ENCODE measurements at places on chromosomes 16 and 17.

- no peak for DNase-seq
These were observed 46.2 kb downstream of the CYB561 start for GRCh38 chr17:63399856-63400255.

DNA sequence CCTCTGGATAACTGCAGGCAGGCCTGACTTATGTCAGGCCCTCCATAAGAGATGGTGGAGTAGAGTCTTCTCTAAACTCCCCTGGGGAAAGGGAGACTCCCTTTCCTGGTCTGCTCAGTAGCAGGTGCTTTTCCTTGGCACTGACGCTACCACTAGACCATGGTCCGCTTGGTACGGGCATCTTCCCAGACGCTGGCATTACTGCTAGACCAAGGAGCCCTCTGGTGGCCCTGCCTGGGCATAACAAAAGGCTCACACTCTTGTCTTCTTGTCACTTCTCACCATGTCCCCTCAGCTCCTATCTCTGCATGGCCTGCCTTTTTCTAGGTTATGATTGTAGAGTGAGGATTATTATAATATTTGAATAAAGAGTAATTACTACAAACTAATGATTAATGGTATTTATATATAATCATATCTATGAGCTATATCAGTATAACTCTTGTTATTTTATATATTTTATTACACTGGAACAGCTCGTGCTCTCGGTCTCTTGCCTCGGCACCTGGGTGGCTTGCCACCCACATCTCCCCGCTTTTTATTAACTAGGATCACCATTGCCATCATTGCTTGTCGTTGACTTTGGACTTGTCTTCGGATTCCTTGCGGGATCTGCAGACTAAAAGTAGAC is 59.8 kb upstream of the ARL4D start:
- no peak for DNase-seq

DNA sequence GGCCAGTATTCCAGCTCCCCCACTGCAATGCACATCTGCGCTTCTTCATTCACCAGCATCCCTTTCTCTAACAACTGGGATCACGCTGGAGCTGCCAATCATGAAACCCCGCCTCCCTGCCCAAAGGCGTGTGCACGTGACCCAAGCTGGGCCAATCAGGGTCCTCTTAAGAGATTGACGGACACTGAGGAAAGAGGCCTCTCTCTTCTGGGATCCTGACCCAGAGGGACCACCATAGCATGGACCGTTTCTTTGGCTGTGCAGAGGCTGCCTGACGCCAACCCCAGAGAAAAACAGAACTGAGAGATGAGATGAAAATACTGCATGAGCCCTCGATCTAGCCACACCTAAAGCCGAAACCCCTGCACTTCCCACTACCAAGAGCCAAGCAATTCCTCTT is 32.0 kb downstream of the COTL1 start:
- DNase-seq, result peak; percentile 46

- DNase-seq, result no peak
These were observed 55.8 kb downstream of the BPTF start for GRCh38 chr17:67881083-67881482.

- DNase-seq, result peak; percentile 82
These were observed 9.0 kb downstream of the CBFA2T3 start for GRCh38 chr16:88967830-88968588.

DNA sequence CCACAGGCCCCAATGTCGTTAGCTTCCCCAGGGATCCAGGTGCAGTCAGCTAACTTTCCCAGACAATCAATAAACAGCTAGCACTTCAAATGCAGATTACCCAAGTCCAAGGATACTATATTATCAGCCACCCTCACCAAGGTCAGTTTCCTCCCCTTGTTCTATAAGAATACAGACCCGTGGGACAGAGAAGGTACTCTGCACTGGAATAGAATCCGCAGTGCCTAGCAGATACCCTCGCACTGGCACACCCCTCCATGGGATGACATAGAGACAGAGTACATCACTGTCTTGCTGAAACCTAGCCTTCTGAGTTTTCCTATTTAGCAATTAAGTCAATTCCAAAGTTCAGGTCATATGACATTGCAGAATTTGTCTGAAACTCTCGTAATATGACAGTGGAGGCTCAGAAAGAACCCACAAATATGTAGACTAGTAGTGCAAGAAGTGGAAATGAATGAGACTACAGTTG is 40.0 kb upstream of the ABCA10 start:
- no peak for DNase-seq

GRCh38 chr17:77356690-77357201 is 216.0 kb downstream of the SEC14L1 start:
- no peak for DNase-seq

DNA sequence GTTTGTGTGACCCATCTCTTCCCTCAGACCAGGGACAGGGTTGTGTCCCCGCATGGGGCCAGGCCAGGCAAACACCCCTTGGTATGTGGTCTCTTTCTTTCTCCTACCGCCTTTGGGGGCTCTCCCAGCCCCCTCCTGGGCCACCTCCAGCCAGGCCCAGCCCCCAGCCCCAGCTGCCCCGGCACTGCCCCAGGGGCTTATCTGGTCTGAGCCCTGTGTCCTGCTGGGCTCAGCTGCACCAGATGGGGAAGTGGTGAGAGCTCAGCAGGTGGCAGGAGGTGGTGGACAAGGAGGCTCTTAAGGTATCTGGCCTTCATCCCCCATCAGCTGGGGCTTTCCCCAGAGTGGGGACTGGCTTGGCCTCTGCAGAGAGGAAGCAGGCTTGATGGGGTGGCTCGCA is 8.7 kb downstream of the ADAM11 start:
- DNase-seq, result no peak

DNA sequence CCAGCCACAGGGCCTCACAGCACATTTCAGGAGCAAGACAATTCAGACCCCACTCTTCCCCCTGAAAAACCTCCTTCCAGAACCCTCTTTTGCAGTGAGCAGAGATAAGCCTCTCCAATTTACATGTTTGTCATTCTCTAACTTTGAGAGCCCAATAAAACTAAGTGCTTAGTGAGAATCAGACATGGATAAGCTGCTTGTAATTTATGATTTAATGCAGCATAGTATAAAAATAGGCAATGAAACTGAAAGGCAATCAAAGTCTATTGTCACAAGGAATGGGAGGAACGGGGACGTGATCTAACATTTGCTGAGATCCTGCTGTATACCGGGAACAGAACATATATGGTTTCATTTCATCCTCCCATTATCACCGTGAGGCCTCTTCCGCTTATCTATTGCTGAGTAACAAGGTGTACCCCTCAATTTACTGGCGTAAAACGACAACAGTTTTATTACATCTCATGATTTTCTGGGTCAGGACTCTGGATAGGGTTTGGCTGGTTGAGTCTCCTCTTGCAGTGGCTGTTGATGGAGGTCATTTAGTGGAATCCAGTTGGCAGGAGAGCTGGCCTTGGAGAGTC is 597.4 kb downstream of the MAF start:
- no peak for DNase-seq

DNA sequence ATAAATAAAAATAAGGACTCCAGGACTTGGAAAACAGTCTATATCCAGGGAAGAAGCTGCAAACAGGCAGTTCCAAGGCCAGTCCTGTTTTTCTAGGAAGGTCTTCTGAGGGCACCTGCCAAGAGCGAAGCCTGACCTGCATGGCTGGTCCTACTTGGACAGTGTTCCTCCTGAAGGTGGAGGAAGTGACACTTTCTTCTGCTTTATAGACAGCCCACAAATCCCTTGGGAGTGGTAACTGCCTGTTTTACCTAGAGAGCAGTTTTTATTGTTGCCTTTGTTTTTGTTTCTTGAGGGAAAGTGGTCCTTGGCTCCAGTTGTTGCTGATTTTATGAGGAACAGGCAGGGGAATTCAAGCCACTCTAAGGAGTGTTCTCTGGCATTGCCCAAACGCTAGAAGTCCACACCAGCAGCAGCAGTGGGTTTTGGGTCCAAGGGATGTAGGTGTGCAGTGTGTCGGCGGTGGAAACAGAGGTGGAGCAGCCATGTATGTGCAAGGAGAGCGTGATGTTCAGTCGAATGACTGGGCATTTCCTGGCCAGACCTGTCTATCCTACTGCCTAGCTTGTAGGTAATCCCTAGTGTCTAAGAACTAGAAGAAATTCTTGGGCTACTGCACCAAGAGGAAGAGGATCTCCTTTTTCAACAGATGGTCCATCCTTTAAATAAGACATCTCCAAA is 35.3 kb downstream of the LDHD start:
- no peak for DNase-seq
